ENCODE measurements at places on chromosomes 4 and X. TPM values are rescaled to one million over a fixed set of nuclear protein-coding genes. Genes with fewer than 3 reads are reported as not detected.

DNA sequence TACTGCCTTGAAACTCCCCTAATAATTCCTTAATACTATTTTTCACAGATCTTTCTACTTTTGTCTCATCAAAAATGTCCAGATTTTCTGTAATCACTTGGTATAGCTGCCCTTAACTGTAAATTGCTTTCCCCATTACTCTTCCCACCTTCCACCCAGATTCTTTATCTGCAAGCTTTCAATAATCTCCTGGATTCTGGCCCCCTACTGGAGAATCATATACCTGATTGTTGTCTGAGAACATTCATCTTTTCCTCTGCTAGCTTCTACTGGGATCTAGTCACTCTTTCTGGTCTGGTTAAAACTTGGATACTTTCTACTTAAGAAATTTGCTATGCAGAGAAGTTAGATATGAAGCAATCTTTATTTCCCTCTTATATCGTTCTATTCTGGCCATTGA lies 552.6 kb downstream of the PCDH19 start:
- DNase-seq = no peak

GRCh38 chr4:3302786-3303564 lies 10.2 kb downstream of the RGS12 start:
- DNase-seq = peak; percentile 13

- no peak for DNase-seq
Measured at GRCh38 chr4:102217345-102217744, 127.9 kb downstream of the SLC39A8 start.

DNA sequence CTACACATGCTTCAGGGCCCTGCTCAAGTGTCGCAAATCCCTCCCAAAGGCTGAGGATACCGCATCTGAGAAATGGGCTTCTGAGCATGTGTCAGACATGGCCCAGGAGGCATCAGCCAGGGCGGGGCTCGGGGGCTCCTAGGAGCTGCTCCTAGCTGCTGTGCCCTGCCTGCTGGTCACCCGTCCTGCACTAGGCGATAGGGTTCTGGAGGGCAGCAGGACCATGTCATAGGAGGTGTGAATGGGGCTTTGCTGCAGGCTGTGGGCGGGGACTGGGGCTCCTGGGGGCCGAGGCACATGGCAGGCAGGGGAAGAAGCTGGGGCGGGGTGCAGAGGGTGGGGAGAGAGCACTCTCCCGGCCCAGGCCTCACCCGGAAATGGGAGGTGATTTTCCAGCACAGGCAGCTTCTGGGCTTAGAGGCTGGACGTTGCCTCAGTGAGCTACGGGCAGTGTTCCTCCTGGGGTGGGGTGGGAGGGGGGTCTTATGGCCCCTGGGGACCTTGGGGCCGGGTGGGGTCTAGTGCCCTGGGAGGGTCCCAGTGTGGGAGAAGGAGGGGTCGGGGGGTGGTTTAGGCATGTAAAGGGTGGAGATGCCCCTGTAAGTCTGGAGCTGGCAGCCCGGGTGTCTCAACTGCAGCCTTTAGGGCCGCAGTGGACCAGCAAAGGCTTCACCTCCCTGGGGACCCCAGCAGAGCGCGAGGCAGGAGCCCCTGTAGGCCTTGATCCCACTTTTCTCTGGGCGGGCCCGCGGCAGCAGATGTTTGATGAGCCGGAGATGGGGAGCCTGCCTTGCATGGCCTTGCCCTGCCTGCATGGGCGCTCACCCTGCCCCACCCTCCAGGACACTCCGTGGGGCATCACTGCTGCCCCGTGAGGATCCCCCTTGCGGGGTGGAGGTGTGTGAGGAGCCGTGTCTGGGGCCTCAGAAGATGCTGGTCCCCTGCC lies 98.6 kb upstream of the LRPAP1 start:
- peak; percentile 49 for DNase-seq

DNA sequence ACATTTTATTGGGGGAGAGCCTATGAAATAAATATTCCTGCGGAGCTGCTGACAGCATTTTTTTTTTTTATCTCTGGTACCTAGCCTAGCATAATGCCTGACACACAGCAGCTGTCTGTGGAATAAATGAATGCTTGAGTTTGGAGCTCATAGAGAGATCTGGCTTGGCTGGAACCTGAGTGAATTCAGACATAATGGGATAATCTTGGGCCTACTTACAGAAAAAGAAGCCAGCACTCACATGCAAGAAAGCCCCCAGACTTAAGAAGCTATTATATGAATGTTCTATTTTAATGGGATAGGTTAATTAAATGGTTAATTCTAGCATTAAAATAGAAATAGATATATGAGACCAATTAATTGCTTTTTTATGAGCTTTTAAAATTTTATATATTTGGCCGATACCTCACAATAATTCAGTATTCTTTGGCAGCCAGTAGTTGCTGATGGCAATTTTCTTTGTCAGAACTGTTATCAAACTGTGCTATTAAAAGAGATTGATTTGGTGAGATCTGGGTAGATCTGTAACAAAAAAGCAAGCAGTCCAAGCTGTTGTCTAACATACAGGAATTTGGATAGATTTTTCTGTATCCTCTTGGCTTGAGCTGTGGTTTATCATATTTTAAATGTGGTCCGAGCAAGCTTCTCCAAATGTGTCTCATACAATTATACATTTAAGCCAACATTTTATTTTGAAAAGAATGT lies 654.2 kb downstream of the PCDH7 start:
- no peak for DNase-seq

DNA sequence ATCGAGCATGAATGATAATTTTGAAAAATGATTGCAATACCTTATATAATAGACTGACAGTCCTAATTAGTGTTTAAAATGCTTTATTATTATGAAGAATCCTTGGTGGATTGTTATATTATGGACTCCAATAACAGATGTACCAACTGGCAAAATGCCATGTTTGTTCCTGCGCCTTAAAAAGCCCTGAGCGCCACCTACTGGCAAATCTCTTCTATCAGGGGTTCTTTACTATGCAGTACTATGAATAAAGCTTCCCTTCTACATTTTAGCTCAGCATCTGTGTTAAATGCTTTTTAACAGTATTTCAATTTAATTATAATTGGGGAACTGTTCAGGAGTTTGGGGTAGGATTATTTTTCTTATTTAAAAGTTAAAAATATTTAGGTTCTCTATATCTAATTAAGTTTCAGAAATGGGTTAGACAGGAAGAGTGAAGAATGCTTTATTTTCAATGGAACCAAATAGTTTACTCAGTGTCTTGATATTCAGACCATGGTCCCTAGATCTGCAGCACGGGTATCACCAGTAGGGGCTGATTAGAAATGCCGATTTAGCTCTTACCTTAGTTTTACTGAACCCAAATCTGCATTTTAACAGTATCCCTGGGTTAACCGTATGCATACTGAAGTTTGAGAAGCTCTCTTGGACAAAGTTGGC lies 20.0 kb downstream of the CFAP97 start:
- DNase-seq = peak; percentile 85

- DNase-seq = no peak
Measured at GRCh38 chr4:56828784-56829535, 7.5 kb upstream of the SPINK2 start.

- no peak for DNase-seq
Measured at GRCh38 chr4:41039317-41039716, 175.0 kb downstream of the APBB2 start.

- DNase-seq = no peak
Measured at GRCh38 chr4:182536221-182536811, 293.1 kb downstream of the TENM3 start.

DNA sequence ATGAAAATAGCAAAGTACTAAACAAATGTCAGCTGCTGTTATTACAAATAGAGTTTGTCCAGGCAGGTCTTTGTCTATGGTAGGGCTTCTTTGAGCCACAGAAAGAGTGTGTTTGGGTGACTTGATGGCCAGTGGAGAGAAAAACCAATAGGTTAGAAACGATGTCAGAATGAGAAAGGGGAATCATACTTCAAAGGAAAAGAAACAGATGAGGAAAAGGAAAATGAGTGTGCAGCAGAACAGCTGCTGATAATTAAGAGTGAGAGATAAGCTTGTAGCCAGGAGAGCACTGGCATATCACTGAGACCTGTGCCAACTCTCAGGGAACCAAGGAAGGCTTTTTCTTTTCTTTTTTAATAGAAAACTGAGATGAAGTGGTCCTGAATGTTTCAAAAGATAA lies 257.2 kb downstream of the ARHGAP24 start:
- no peak for DNase-seq

GRCh38 chr4:17058536-17058915 lies 160.1 kb upstream of the LDB2 start:
- DNase-seq = peak; percentile 66

GRCh38 chr4:85725721-85726170 lies 250.8 kb downstream of the ARHGAP24 start:
- peak; percentile 65 for DNase-seq

DNA sequence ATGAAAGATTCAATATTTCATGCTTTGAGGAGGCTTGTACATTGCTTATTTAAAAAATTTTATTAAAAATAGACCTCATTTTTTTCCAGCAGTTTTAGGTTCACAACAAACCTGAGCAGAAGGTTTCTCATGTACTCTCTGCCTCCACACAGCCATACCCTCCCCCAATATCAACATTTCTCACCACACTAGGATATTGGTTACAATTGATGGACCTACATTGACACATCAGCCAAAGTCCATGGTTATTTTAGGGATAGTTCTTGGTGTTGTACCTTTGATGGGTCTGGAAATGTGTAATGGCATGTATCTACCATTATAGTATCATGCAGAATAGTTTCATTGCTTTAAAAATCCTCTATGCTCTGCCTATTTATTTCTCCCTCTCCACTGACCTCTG lies 611.0 kb downstream of the KCTD8 start:
- DNase-seq = no peak

DNA sequence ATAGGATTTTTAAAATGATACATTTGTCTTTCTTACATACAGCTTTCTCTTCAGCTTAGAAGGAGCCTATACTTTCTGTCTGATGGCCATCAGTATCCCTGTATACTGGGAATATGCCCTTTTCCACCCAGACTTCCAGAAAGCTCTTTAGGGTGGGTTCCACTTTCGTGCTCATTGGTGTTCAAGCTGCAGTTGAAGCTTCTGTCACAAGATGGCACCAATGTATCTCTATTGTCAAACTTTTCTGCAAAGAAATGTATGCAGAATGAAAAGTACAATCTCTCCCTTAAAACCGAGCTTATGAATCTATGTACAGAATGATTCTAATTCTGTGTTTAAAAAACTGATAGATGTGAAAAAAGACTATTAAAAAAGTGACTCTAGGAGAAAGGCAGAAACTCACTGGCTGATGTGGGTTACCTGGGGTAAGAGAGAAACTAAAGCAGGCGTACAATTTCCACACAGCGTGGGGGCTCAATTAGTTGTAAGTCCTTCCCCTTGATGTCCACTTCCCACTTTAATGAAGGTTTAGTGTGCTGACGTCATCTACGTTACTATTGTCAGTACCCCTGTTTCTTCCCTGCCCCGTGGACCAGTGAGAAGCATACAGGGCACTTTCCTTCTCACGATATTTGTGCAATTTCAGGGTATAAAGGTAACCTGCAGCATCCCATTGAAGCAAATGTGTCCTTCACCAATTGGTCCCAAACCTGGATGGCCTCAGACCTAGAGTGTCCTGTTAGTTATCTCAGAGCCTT lies 57.3 kb upstream of the TCEAL2 start:
- no peak for DNase-seq

- DNase-seq = peak; percentile 22
Measured at GRCh38 chrX:131633285-131633917, 89.5 kb downstream of the OR13H1 start.

DNA sequence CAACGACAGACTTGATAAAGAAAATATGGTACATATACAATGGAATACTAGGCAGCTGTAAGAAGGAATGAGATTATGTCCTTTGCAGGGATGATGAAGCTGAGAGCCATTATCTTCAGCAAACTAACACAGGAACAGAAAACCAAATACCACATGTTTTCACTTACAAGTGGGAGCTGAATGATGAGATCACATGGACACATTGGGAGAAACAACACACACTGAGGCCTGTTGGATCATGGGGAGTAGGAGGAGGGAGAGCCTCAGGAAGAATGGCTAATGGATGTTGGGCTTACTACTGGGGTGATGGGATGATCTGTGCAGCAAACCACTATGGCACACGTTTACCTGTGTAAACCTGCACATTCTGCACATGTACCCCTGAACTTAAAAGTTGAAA lies 209.7 kb downstream of the SPRY1 start:
- no peak for DNase-seq

DNA sequence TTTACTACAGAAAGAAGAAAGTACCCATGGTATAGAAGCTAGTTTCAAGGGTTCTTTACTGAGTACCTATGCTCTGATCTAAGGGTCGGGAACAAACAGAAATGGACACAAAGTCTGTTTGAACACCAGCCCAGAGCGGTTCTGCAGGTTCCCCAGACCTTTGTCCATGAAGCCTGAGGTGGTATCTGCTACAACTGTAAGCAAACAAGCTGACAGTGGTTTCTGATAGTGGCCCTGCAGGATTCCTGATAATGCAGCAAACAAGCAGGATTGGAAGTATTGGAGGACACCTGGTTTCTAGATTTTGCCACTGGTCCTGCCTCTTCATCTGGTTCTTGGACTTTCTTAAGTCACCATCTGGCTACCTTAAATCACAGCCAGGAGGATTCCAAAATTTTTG lies 23.7 kb downstream of the SMPX start:
- DNase-seq = no peak

DNA sequence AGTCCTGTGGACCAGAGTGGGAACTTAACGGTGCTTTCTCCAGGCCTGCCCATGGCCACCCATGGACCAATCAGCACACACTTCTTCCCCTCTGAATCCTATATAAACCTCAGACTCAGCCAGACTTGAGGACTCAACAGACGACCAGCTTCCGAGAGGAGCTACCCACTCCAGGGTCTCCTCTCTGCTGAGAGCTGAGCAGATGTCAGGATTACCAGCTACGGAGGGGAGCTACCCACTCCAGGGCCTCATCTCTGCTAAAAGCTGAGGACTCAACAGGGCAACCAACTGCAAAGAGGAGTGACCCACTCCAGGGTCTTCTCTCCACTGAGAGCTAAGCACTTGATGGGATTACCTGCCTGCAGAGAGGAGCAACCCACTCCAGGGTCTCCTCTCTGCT lies 80.0 kb upstream of the DDX60 start:
- DNase-seq = no peak

DNA sequence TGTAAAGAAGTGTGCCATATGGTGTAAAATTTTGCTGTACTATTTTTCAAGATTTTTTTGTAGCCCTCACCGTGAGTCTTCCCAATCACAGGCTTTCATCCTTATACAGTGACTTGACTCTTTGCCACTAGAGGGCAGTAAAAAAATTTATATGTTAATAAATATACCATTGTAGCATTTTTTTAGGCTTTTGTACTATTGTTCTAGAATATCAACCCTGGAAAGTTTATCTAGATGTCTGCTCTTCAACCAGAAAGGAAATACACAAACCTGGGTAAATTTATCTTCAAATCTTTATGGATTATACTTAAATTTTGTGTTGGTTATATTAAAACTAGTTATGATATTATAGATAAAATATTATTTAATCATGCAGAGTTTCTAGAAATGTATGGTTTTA lies 235.3 kb downstream of the TENM3 start:
- no peak for DNase-seq

Gene IRS4
- not detected for total RNA-seq

Gene TBC1D19
- 10.7 TPM for total RNA-seq

Gene ADH1A
- total RNA-seq = not detected

Gene TAF7L
- total RNA-seq = not detected

Gene LUZP4
- total RNA-seq = not detected

Gene FAM156B
- total RNA-seq = 4.4 TPM

Gene JAKMIP1
- not detected for total RNA-seq

Gene CASP3
- 16.5 TPM for total RNA-seq

Gene ANXA10
- not detected for total RNA-seq

Gene PF4V1
- total RNA-seq = not detected

All from heart left ventricle (tissue), 16 donors.